ENCODE measurements at places on chromosomes 5 and 9. TPM values are rescaled to one million over a fixed set of nuclear protein-coding genes. Genes with fewer than 3 reads are reported as not detected.

Gene DIPK1B
- polyA plus RNA-seq, result 642 TPM

DNA sequence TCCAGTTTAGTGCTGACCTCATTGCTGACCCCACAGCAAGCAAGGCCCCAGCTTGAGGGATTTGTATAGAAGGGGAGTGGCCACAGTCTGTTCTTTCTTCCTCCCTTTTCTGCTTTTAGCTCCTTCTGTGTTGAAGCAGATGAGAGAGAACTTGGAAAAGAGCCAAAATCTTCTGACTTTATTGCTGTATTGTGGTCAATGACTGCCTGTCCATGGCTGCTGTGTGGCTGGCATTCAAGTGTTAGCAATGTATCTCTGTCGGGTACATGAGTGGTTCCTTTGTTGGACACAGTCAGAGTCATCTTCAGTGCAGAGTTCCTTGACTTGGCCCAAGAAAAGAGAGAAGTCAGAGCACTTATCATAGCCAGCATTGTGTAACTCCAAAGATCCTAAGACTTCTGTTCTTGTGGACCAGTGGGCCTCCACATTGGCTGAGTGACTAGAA, 154.1 kb downstream of the LRRC70 start:
- no peak for DNase-seq

- no peak for DNase-seq
Measured at GRCh38 chr9:104788251-104788650, 24.3 kb downstream of the NIPSNAP3B start.

Gene HBEGF
- polyA plus RNA-seq, result 62.9 TPM

Gene G3BP1
- polyA plus RNA-seq, result 50.5 TPM

DNA sequence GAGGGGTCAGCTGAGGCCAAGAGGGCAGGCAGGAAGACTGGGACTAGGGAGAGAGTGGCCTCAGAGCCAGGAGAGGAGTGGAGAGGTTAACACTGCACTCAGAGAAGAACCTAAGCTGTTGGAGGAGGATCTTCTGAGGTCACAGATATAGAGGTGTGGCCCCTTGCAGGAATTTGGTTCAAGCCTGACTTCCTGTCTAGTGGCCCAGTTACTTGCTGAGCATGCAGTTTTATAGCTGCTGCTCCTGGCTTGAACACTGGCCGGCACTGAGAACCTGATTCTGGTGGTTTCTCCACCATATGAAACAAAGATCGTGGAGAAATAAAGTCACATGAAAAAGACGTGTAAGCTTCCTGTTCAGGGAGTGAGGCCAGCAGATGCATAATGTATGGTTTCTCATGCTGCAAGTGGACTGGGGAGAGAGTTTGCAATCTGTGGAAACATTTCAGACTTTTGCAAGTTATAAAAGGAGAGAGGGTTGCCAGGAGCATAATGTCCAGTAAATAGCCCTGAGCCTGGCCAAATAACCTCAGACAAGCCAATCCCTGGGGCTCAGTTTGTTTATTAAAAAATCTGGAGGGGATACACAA, 82.6 kb downstream of the GALNT10 start:
- no peak for DNase-seq

Gene FOXD4L4
- not detected for polyA plus RNA-seq

GRCh38 chr5:55437859-55438206, 96.9 kb downstream of the PLPP1 start:
- DNase-seq, result no peak

GRCh38 chr5:117098094-117098493, 523.5 kb upstream of the SEMA6A start:
- no peak for DNase-seq

Gene PCDHB5
- polyA plus RNA-seq, result 0.49 TPM

DNA sequence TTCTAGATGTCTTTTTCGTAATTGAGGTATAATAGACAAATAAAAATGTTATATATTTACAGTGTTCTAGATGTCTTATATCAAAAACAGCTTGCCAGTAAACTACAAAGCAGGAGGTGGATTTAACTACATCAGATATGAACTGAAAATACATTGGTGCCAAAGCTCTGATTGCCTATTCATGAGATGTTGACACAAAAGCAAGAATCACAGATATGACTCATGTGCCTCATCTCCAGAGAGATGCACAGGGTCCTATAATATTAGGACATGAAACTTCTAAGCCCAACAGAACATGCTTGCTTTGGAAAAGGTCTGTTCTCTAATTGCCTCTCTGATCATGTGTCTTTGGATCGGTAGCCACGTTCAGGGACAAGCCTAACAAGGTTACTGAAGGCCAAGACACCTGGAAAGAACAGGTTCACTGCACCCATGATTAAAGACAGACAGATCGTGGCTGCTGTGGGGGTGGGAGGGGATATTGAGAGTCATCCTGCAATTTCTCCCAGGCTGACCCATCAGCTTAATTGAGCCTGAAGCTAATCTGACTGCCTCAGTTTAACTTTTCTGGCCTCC, 16.8 kb downstream of the ABCA1 start:
- DNase-seq, result no peak

- no peak for DNase-seq
Measured at GRCh38 chr9:11992866-11993265, 700.3 kb upstream of the TYRP1 start.

Gene FBP1
- polyA plus RNA-seq, result 1.9 TPM

Gene NOXA1
- 0.40 TPM for polyA plus RNA-seq

Gene EFNA5
- polyA plus RNA-seq, result 9.9 TPM

- DNase-seq, result no peak
Measured at GRCh38 chr9:98351370-98351769, 95.9 kb upstream of the TBC1D2 start.

DNA sequence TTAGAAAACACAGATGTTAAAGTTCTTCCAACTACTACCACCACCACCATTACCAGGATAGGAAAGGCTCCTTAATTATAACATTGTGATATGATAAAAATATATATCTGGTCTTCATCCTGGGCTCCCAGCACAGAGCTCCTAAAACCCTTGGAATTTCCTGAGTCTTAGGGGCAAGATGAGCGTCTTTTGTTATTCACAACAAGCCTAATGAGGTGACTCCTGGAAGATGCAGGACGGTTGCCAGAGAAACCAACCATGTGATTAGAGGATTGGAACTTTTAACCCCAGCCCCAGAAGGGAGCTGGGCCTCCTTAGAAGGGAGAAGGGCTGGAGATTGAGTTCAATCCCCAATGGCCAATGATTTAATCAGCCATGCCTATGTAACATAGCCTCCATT, 148.0 kb upstream of the ADRA1B start:
- no peak for DNase-seq

- DNase-seq, result no peak
Measured at GRCh38 chr9:4114569-4115505, 185.0 kb downstream of the GLIS3 start.

Gene PRLR
- polyA plus RNA-seq, result not detected

GRCh38 chr5:134468921-134469400, 56.5 kb upstream of the JADE2 start:
- DNase-seq, result no peak

- DNase-seq, result no peak
Measured at GRCh38 chr5:96794757-96795156, 13.0 kb downstream of the ERAP1 start.

- no peak for DNase-seq
Measured at GRCh38 chr9:110842986-110843385, 174.4 kb downstream of the MUSK start.

Gene UQCRQ
- 263 TPM for polyA plus RNA-seq

- no peak for DNase-seq
Measured at GRCh38 chr5:55649963-55650362, 62.2 kb downstream of the SLC38A9 start.

GRCh38 chr5:149094996-149095395, 32.1 kb upstream of the SH3TC2 start:
- no peak for DNase-seq

DNA sequence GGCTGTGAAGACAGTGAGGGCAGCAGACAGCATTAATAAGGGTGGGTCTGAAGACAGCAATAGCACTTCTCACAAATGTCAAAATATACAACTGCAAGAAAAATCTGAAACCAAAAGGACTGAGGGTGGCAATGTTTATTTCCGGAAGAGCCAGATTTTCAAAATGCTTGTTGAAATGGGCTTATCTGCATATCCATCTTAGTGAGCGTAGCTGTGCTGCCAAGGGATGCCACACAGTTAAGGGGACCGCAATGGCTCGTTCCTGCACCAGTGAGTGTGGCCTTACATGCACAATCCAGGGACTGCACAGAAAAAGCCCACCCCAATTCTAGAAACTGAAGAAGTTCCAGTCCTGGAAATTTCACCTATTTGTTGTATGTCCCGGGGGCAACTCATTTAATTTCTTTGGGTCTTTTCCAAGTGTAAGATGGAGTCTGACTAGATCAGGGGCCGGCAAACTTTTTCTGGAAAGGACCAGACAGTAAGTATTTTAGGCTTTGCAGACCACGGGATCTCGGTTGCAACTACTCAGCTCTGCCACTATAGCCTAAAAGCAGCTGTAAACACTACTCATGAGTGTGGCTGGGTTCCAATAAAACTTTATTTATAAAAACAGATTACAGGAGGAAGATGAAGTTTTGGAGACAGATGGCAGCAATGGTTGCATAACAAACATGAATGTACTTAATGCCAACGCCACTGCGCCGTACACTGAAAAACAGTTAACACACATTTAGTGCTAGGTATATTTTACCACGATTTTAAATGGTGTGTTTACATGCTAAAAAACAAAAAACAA, 154.1 kb downstream of the MYO10 start:
- DNase-seq, result no peak

Gene OBP2B
- not detected for polyA plus RNA-seq

DNA sequence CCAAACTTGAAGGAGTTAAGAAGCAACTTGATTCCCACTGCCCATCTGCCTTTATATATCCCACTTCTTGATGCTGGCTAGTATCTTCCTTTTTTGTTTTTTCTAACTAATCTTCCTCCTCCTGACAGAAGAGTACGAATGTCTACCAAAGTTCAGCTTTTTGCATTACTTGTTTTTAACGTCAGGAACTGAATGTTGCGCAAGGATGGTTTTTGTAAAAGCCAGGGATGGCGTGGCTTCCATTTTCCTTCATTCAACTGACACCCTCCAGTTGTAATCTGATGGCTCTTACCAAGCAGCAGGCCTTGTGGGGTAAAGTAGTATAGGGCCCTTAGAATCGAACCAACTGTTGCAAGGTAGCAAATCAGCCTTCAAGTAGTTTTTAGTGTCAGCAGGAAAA, 70.8 kb upstream of the GPR151 start:
- DNase-seq, result no peak

Gene FOXD4
- 0.07 TPM for polyA plus RNA-seq

Gene COL5A1
- polyA plus RNA-seq, result 102 TPM

- no peak for DNase-seq
Measured at GRCh38 chr5:116476897-116477537, 97.6 kb downstream of the SEMA6A start.

Gene WDR41
- polyA plus RNA-seq, result 10.2 TPM

Gene FSTL4
- 0.21 TPM for polyA plus RNA-seq

GRCh38 chr5:116507941-116508655, 66.5 kb downstream of the SEMA6A start:
- DNase-seq, result no peak

- DNase-seq, result no peak
Measured at GRCh38 chr5:103034662-103035392, 85.1 kb downstream of the GIN1 start.

GRCh38 chr5:76522103-76522935, 100.9 kb downstream of the F2RL2 start:
- no peak for DNase-seq

Gene INSL4
- polyA plus RNA-seq, result not detected

All from endothelial cell of umbilical vein (primary cell).